Activated T-cell treated with anti-CD3 and anti-CD28 coated beads, Interleukin-2, amount 50 U/mL, for 48 hours (primary cell): ENCODE measurements at places on chromosomes 7 and 10.

GRCh38 chr10:77087366-77087765 is 550.2 kb downstream of the KCNMA1 start:
- DNase-seq, result no peak

DNA sequence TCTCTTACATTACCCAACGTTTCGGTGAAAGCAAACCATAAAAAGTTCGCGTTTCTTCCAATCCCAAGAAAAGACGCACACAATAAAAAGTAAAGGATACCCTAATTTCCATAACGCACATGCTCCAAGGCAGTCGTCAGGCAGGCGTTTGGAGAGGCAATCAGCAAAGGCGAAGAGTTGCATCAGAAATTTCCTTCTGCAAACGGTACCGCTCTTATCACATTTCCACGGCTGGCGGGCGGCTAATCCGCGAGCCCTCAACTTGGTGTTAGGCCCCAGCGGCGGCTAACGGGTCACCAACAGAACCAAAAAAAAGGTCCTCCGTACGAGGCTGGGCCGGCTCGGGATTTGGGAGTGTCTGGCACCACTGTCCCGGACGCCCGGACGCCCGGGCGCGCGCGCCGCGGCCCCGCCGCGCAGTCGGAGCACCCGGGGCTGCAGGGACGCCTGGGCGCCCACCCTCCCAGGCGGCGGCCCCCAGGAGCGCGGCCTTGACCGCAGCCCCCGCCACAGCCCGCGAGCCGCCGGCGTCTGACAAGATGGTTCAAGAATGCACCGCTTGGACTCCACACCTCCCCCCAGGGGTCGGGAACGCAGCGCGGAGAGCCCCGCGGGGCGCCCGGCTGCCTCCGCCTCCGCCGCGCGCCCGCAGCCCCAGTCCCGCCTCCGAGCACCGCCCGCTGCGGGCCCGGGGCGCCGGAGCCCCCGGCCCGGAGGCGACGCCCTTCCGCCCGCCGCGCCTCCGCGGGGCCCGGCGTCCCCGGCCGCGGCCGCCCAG is 9.8 kb upstream of the GRB10 start:
- DNase-seq, result peak; percentile 39

- no peak for DNase-seq
Observed at GRCh38 chr10:82089327-82089726, 214.3 kb downstream of the NRG3 start.

- DNase-seq, result no peak
Observed at GRCh38 chr7:28069807-28070206, 110.8 kb downstream of the JAZF1 start.

DNA sequence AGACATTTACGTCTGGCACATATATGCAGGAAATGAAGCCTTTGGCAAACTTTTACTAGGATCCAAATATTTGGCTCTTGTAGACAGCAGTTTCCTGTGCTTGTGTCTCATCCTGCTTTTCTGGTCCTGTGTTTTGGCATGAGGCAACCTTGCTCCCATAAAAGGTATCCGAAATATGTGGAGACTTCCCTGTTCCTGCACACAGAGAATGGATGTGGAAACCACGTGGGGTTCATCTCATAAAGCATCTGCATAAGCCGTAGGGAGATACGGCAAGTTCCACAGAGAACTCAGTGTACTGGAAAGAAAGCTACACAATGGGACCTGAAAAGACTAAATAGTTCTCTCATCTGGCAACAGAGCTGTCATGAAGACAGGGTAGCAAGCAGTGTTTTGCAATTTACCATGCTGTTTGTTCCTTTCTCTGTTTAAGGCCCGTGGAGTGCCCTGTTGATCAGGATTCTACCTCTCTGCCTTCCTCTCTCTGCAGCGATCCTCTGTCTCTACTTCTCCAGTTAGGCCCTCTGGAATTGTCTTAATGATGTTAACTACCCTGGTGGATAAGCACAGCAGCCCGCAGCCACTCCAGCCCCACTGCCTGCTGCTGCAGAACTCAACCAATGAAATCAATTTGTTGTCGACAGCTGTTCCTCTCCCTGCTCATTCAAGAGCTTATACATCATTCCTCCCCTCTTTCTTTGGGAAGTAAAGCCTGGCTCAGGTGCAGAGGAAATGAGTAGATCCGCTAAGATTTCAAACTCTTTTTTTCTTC is 293.6 kb downstream of the CSTF2T start:
- no peak for DNase-seq

GRCh38 chr7:131773413-131773812 is 217.0 kb upstream of the PODXL start:
- no peak for DNase-seq

GRCh38 chr7:41738806-41739205 is 35.9 kb upstream of the INHBA start:
- no peak for DNase-seq

GRCh38 chr7:30162622-30163124 is 27.9 kb downstream of the MTURN start:
- DNase-seq, result no peak

DNA sequence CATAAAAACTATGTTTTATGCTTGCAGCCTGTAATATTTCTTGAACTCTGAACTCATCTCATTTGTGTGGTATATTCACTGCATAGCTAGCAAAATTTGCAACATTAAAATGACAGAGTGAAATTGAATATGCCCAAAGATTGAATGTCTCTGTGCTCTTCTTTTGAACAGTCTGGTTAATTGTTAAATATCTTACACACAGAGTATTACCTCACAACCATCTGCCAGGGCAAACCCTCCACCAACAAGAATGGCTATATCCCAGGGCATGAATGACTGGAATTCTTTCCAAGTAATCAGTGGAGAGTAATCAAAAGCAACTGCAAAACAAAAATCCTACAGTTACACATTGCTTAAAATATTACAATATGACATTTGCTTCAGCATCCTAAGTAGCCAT is 76.9 kb downstream of the SLC13A1 start:
- DNase-seq, result no peak

DNA sequence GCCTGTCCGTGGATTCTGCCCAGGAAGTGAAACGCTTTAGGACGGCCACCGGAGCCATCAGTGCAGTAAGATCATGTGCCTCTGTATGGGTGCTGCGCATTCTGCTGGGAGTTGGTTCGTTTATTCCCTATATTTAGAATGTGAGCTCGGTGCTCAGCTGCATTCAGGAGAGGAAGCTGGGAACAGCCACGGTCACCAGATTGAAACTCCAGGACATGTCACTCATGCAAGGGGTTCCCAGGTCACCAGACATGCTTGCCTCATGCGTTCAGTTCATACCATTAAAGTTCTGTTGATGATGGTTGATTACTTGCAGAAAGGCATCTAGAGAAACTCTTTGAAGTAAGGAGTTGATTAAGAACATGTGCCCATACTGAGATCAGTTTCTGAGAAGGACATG is 78.1 kb downstream of the TRRAP start:
- DNase-seq, result no peak

DNA sequence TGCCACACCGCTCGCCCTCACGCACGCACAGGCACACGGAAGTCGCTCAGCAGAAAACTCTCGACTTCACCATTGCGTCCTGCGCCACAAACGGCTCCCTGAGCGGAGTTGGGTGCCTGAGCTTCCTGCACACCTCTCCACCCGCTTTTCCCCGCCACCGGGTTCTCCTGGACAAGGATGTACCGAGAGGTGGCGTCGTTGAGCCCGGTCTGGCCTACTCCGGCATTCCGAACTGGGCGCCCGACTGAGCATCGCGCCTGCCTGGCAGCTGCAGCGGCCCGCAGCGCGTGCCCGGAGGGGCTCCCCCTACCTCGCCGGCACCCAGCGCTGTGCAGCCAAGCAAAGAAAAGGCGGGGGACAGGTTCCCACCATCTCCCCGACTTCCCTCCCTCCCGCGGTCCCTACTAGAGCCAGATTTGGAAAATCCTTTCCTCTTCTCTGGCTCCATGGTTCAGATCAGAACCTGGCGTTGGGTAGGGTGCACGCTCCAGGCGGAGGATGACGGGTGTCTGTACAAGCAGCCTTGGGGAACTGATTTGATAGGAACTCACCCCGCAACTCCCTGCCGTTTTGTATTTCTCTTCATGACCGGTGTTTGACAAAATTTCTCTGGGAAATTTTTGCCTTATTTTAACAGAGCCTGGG is 1.7 kb downstream of the SORCS3 start:
- peak; percentile 49 for DNase-seq

GRCh38 chr7:2171855-2172254 is 60.9 kb downstream of the MAD1L1 start:
- no peak for DNase-seq

DNA sequence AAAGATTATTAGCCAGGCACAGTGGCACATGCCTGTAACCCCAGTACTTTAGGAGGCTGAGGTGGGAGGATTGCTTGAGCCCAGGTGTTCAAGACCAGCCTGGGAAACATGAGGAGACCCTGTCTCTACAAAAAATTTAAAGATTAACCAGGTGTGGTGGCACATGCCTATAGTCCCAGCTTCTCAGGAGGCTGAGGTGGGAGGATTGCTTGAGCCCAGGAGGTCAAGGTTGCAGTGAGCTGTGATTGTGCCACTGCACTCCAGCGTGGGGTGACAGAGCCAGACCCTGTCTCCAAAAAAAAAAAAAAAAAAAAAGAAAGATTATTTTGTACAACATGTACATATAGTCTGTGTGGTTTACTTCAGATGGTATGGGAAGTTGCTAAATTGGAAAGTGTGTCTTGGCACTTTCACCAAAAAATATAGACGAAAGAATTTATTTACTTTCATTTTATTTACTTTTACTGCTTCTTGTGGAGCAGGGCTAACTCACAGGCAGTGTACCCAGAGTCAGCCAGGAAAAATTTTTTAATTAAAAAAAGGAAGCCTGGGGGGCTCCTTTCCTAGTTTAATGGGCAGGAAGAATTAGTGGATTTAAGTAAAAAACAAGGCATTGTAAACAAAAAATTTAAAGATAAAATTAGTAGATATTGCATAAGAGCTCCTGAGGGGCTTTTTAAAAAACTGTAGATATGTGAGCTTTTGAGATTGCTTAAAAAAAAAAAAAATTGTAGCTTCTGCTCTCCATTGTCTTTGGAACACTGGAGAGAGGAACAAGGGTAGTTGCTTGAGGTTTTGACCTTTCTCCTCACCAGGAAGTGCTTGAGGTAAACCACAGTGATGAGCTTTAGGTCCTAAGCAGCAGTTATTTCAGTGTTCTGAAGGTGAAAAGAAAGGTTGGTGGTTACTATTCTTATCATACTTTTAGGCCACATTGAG is 44.6 kb upstream of the VDAC2 start:
- DNase-seq, result no peak

GRCh38 chr10:119020627-119020946 is 8.9 kb upstream of the NANOS1 start:
- peak; percentile 49 for DNase-seq

DNA sequence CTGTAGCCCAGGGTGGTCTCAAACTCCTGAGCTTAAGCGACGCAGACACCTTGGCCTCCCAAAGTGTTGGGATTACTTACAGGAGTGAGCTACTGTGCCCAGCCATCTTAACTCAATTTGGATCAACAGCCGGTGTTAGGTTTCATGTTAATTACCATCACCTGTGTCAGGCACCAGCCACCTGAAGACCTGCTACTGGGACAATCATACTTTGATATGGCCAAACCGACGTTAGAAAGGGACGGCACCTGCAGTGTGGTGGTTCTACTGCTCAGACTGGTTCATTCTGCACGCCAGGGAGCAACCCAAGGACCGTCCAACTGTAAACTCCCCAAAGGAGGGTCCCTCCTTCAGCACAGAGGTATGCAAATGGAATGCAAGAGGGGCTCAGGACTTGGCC is 74.2 kb upstream of the CYTH3 start:
- DNase-seq, result no peak

- DNase-seq, result no peak
Observed at GRCh38 chr10:4556527-4556926, 269.5 kb upstream of the AKR1E2 start.

DNA sequence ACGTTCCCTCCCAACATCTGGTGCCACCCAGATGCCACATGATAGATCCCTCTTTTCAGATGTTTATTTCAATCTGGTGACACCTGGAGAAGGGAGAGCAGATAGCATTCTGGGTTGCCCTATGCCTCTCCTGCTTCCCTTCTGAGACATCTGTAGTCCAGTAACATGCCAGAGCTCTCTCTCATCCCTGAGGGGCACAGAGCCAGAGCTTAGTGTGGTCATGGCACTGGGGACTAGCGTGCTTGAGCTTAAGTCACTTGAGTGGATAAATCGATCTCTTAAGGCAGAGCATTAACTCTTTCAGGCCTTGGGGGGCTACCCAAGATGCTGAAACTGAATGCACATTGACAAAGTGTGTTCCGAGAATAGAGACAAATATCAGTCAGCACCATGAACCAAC is 47.9 kb downstream of the WNT2 start:
- no peak for DNase-seq

- peak; percentile 89 for DNase-seq
Observed at GRCh38 chr10:6052247-6053221, 9.6 kb downstream of the IL2RA start.

- DNase-seq, result peak; percentile 40
Observed at GRCh38 chr10:61942604-61943461, 41.3 kb downstream of the ARID5B start.

GRCh38 chr7:112322070-112322469 is 115.6 kb downstream of the ZNF277 start:
- no peak for DNase-seq

GRCh38 chr7:154907651-154908620 is 95.0 kb downstream of the PAXIP1 start:
- DNase-seq, result no peak

DNA sequence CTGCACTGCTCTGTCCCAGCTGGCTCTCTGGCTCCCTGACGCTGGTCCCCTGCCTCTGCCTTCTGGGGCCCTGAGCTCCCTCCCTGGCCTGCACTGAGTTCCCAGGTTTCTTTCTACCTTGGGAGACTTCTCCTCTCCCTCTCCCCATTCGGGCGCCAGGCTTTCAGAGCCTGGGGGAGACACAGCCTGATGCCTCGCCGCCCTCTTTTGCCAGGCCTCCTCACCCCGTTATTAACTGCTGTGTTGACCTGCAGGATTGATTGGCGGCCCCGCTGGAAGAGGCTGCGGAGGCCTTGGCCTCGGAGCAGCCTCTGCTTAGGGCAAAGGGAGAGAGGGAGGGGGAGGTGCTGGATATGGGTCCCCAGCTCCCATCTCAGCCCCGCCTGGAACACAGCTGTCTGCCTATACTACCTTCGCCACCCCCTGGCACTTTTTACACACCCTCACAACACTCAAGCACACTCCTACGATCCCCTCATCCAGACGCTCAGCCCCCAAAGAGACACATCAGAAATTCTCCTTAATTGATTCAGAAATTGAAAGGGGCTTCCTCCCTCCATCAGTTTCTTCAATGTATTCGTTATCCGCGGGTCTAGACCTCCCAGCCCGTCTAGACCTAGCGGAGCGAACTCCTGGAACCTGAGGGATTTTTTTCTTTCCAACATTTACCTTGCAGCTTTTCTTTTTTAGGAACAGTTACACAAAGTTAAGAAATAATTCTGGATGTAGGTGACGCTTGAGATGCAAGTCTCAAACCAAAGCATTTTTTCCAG is 7.1 kb upstream of the PAX2 start:
- no peak for DNase-seq

GRCh38 chr7:158911145-158911544 is 54.8 kb downstream of the DYNC2I1 start:
- no peak for DNase-seq
